NCI-H2171 (cell line): ENCODE measurements at places on chromosomes 12 and 14.

DNA sequence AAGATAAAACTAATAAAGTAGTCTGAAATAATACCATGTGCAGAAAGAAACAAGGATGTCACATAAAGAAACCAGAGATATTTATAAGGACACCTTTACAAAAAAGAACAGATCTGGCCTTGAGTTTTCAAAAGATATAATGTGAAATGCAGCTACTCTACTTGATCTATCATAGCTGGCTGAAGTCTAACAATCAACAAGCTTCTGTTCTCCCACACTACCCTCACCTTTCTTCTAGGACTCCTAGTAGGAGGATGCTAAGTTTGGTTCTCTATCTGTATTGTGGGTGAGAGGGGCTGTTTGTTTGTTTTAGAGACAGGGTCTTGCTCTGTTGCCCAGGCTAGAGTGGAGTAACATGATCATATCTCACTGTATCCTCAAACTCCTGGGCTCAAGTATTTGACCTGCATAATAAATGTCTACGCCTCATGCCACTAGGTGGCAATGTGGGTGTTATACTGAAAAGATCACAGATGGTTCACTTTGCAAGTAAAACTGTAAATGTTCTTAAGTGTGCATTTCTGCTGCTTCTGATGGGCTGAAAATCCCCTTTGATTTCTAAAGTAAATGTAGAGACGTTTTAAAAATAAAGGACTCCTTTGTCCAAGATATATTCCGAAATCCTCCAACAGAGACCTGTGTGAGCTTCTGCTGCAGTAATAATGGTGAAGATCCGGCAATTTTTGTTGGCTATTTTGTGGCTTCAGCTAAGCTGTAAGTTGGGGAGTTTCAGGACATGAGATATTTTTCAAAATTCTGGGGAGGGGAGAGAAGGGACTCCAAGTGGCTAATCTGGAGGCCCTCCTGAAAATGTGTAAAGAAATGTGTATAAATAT, 269.3 kb downstream of the DAD1 start:
- DNase-seq, result peak; percentile 84

DNA sequence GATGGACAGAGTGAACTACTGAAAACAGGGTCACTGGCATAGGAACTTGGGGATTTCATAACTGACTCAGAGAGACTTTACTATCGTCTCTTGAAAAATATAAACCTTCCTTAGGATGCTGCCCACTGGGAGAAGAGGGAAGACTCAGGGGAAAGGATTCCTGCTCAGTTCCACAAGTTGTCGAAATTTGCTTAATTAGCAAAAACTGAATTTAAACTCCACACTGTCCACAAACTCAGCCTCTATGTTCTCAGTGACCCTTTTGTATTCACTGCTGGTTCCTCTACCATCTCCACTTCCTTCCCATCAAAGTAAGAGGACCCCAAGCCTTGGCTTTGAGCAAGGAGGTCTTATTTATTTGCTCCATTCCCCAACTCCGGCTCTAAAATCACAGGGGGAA, 7.2 kb upstream of the MYL6B start:
- DNase-seq, result no peak

GRCh38 chr12:29396774-29397173, 15.8 kb upstream of the ERGIC2 start:
- no peak for DNase-seq

DNA sequence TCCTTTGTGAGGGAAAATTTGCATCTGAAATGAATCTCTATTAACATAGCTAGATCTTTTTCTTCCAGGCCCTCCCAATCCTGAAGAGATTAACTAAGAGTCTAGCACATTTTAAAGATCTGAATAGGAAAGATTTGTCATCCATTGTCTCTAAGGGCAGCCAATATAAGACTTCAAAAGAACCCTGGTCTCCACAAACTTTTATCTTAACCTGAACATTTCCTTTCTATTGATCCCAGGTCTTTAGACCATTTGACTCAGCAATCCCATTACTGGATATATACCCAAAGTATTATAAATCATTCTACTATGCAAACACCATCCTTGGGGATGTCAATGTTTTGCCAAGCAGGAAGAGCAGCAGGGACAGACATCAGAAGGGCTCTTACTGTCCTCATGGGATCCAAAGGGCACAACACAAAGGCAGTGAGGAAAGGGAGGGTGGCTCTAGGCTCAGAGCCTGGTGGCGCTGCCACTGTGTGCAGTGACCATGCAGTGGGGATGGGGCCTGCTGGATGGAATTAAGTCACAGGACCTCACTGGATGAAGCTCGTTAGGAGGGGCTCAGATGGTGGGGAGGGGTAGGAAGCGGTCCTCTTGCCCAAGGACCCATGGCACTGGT, 12.7 kb upstream of the BDKRB2 start:
- no peak for DNase-seq

GRCh38 chr12:110689281-110690126, 589 bp upstream of the HVCN1 start:
- DNase-seq, result no peak
